ENCODE measurements at places on chromosomes 2 and 18.

GRCh38 chr2:49189512-49190225, 35.4 kb upstream of the FSHR start:
- DNase-seq, result no peak

- no peak for DNase-seq
Measured at GRCh38 chr2:144136297-144137010, 383.5 kb downstream of the ZEB2 start.

GRCh38 chr18:79857082-79857671, 59.4 kb downstream of the KCNG2 start:
- DNase-seq, result no peak

GRCh38 chr2:53247956-53248735, 519.5 kb upstream of the CHAC2 start:
- no peak for DNase-seq

GRCh38 chr2:119028327-119029174, 86.6 kb downstream of the MARCO start:
- DNase-seq, result no peak

DNA sequence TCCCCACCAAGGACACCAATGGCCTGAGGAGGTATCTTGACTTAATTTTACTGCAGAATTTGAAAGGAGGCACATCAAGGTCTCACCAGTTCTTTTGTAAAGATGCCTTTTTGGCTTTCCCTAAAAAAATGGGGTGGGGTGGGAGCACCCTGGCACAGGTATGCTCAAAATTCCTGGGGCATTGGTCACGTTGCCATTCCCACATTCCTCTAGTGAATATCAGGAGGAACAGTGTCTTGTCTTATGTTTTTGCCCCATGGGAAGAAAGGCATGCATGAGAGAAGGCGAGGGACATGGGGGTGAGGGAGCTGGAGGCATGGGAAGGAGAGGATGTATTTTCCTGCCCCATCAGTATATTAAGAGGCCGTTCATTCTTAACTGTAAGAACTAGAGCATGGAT, 275.3 kb downstream of the CMPK2 start:
- no peak for DNase-seq

- DNase-seq, result no peak
Measured at GRCh38 chr2:149315461-149315860, 14.9 kb upstream of the LYPD6 start.

DNA sequence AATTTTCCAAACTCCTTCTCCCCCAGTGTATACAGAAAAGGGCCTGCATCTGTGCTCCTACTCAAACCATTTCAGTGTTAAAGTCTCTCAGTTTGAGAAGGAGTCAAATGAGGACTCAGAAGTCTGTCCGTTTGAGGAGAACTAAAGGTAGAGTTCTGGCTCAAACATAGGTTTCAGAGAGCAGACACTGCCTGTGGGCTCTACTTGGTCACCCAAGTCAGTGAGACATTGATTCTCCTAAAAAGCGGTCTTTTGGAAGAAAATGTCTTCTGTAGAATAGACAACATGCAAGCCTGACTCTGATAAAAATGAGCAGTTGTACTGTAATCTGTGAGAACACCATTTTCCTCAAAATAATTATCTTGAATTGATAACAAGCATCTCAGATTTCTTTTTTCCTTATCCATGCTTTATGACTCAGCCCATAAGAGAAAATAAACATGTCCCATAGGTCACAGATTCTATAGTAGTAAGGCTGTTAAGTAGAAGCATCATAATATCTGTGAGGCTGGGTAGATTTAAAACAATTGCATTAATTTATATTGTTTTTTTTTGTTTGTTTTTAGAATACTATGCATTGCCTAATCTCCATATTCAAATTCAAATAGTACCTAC, 82.8 kb downstream of the ASXL3 start:
- no peak for DNase-seq

DNA sequence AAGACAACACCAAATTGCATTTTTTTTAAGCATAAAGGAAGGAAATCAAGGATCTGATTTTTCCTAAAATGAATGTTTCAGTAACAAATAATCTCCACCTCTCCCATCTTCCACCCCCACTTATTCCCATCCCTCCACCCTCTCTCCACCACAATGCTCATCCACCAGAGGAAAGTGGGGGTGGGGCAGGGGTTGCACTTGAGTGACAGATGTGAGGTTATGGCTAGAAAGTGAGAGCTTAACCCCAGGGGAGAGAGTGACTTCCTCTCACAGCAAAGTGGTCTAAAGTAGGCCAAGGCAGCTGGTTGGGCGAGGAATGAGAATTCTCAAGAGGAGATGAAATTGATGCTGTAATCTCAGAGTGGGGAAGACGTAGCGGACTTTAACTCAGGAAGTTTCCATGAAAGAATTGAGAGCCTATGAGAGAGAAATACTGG, 104.7 kb downstream of the HNRNPLL start:
- no peak for DNase-seq

DNA sequence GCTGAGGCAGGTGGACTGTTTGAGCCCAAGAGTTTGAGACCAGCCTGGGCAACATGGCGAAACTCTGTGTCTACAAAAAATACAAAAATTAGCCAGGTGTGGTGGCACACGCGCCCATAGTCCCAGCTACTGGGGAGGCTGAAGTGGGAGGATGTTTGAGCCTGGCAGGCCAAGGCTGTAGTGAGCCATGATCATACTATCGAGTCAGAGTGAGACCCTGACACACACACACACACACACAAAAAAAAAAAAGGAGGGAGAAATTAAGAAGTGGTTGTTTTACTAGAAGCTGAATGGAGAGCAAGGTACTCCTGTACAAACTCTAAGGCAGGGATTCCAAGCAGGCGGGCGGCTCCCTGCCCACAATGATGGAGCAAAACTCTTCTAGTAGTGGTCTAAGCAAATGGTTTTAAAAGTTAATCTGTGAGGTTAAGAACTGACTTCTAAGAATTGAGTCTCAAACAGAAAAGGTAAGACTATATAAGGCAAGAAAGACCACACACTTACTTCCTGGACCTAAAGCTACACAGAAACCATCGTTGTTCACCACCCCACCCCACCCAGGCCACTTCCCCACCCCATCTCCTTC, 2.6 kb downstream of the ANKRD44 start:
- DNase-seq, result peak; percentile 74

GRCh38 chr2:219661197-219661954, 33.9 kb downstream of the SLC4A3 start:
- no peak for DNase-seq

- no peak for DNase-seq
Measured at GRCh38 chr18:23107718-23108117, 27.6 kb upstream of the CABLES1 start.

- no peak for DNase-seq
Measured at GRCh38 chr2:134336352-134336751, 82.5 kb downstream of the MGAT5 start.

DNA sequence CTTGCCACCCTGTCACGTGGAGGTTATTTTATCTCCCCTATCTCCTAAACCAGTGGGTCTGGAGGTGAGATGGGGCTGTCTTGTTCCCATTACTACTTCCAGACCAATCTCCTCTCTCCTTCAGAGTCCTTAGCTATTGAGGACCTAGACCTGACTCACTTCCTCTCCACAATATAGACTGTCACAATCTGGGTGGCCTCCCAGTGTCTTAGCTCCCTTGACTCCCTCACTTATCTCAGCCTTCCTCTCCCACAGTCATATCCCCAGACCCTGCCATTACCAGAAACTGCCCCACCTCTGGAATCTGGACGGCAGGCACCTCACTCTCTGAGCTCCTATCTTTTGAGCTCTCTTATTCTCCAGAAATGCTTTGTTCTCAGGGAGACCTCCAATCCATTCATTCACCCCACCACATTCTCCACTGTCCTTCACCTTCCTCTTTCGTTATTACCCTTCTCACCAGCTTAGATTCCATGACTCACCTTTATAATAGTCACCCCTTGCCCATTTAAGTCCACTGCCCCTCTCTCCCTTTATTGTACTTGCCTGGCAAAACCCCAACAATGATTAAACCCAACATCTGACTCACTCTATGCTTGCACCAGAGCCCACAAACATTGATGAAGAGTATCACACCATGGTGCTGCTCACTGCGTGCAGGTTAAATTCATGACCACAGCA, 23.3 kb upstream of the SIX3 start:
- DNase-seq, result no peak

DNA sequence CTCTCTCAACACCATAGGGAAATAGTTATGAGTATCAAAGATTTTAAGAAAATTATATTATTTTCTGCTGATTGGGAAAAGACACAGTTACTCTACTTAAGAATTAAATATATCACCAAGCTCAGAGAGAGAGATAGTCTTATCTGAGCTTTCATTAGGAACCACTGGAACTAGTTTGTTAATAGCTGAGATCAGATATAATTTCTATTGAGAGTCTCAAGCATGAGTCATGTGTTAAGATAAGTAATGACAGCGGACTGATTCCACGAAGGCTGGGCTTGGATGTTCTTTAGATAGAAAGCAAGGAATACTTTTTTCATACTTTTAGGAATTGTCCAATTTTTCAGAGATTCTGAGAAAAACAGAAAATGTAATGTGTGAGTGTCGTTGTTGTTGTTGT, 44.4 kb upstream of the RBM44 start:
- no peak for DNase-seq

- no peak for DNase-seq
Measured at GRCh38 chr18:46398625-46399024, 258.4 kb downstream of the LOXHD1 start.

- no peak for DNase-seq
Measured at GRCh38 chr2:222572751-222573174, 83.1 kb downstream of the FARSB start.

DNA sequence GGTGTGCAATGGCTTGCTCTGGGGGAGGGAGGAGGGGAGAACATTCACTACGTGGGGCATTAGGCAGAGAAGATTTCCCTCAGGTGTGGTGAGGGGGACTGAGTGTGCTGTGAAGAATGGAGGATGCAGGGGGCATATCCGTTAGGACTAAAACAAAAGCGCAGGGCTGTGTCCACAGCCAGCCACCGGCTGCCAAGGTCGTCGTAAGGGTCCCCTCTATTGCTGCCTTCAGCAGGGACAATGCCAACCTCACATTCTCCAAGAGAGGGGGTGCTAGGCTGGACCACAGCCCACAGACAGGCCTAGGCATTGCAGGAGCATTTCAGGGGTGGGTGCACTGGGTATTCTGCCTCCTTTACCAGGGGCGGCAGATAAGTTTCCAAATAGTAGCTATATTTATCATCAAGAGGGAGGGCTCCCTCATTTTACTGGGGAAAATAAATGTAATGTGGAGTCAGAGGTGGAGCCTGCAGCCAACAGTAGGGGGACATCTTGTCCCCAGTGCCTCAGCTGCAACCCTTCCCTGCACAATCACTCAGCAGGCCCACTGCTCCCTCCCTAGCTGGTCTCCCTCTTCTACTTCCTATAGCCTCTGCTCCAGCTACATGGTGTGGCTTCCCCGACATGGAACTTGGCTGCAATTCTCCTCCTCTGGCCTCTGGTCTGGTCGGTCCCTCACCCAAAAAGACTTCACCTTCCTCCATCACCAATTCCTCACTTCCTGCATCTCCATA, 74.9 kb upstream of the OTOF start:
- DNase-seq, result no peak

- DNase-seq, result no peak
Measured at GRCh38 chr18:6865251-6865650, 135.7 kb downstream of the ARHGAP28 start.

- no peak for DNase-seq
Measured at GRCh38 chr2:218804817-218805216, 22.9 kb downstream of the CYP27A1 start.

DNA sequence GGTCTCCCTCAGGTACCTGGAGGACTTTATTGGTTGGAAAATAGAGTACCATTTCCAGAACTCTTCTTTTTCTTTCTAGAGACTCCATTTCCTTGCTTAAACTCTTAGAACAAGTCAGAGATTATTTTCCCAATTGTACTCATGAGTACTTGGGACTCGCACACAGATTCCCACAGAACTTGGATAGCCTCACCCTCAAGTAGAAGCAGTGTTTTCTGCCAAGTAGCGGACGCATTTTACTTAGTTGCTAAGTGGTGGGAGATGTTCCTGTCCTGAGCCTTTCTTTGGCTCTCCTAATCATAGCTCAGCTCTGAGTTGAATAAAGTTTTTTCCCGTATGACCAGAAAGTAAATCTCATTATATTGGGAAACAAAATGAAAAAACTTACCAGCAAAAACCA, 17.2 kb downstream of the SLC30A3 start:
- DNase-seq, result no peak

DNA sequence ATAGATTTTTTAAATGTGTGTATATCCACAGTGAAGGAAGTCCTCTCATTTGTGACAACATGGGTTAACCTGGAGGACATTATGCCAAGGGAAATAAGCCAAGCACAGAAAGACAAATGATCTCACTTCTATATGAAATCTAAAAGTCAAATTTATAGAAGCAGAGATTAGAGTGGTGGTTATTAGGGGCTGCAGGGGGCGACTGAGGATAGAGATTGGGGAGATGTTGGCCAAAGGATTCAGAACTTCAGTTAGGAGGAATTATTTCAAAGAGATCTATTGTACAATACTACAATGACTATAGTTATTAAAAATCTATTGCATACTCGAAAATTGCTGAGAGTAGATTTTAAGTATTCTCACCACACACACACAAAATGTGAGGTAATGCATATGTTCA, 252.4 kb upstream of the SLC39A10 start:
- no peak for DNase-seq

- DNase-seq, result no peak
Measured at GRCh38 chr18:73331212-73331772, 463.5 kb upstream of the NETO1 start.

DNA sequence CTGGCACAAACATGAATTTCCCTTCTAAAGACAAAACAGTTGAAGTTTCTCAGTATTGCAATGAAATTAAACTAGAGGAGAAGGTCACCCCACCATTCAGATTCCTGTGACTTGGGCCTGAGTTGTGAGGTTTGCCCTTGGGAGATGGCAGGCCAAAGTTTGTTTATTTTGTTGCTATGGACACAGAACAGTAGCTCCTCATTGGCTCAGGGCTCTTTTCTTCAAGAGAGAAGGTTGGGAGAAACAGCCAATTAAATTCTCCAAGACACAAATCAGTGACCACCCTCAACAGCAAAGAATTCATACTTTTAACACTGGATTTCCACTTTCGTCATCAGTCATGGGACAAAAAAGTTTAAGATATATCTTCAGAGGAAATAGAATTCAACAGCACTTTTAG, at the start of gene FLACC1:
TSS of gene FLACC1 (minus strand) at position 125 of the 400 bp plus-strand sequence. CDS start 5,941 bp downstream, outside the sequence.
- no peak for DNase-seq

DNA sequence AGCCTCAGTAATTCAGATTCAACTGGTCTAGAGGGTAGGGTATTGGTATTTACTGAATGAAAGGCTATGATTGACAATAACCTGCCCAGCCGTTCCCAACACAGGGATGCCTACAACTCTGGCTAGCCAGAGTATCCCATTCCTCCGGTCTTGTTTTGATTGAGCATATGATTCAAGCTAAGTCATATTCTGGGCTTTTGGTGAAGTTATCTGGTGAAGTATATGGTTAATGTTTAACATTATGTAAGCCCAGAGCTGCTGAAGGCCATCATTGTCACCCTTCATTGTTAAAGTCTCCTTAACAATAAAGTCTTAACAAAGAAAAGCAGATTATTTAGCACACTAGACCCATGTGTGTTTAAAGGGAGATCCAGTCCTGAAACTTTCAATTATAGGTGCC, 152.6 kb downstream of the EXOC6B start:
- DNase-seq, result no peak

GRCh38 chr2:222448748-222449181, 24.4 kb downstream of the SGPP2 start:
- DNase-seq, result no peak

GRCh38 chr2:26459991-26460612, 17.8 kb downstream of the OTOF start:
- no peak for DNase-seq

- no peak for DNase-seq
Measured at GRCh38 chr18:52254367-52254766, 85.6 kb upstream of the DCC start.

Measured in activated CD4-positive, alpha-beta T cell treated with anti-CD3 and anti-CD28 coated beads, Interleukin-2, Interleukin-4, amounts not matched to agents 100 ng/mL and 50 ng/mL, durations not matched to agents 16 hours and 8 hours (primary cell).